ENCODE measurements at places on chromosomes 7 and 10.

DNA sequence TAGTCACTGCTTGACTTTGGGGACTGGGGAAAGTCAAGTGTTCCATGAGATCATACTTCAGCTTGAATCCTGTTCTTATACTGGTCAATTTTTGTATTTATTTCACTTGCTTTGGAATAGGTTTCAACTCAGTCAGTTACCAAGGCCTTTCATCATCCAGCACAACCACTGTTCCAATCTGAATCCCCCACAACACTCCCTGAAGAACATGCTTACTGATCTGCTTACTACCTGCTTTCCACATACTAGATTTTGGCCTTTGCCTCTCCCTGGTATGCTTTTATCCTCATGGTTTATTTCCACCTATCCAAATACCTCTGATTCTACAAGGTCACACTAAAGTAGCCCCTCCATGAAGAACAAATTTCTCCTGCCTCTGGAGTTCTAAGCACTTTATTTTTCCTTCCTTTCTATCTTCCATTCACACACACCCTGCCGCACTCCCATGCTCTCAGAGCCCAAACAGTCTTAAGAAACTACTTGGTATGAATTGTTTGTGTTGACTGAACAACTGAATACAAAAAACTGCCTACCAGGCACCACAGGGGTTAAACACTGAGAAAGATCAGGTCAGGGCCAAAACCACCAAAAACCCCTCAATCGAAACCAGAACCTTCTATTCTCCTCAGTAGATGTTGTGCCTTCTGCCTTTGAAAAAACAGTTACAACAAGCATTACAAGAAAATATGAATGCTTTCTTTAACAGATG is 178.1 kb downstream of the AVL9 start:
- DNase-seq = no peak

DNA sequence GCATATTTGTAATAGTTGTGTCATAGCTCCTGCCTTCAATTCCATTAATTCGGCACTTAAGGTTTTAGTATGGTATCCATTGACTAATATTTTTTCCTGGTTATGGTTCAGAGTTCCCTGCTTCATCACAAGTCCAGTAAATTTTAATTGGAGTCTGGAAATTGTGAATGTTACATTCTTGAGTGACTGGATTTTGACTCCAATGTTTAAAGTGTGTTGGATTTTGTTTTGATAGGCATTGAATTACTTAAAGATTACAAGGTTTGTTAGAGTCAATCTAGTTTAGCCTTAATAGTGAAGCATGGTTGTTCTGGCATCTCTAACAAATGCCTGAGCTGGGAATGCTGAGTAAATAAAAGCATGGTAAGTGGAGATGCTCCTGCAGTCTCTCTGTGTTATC is 326.6 kb upstream of the IGFBP3 start:
- DNase-seq = no peak

- DNase-seq = peak; percentile 72
These were observed 21.6 kb upstream of the LIMK1 start for GRCh38 chr7:74061840-74062539.

- DNase-seq = no peak
These were observed 224.3 kb downstream of the POU6F2 start for GRCh38 chr7:39202041-39202440.

DNA sequence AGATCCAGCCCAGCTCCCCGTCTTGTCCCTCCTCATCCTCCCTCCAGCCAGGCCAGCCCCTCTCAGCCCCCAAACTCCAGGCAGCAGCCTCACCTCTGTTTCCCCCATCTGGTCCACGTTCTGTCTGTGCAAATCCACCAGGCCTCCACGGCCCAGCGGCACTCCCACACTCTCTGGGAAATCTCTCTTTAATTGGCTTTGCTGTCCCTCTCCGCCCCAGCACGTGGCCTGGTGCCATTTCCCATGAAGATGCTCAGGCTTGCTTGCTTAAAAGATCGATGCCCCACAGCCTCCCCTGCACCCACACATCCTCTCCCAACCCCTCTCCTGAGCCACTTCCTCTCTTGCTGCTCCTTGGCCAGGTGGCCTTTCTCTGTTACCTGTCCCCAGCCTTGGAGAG is 39.3 kb downstream of the PRF1 start:
- no peak for DNase-seq

GRCh38 chr10:1241973-1242935 is 186.1 kb downstream of the WDR37 start:
- DNase-seq = no peak

- DNase-seq = no peak
These were observed 14.9 kb downstream of the CHST3 start for GRCh38 chr10:71978988-71979691.

- DNase-seq = no peak
These were observed 28.8 kb upstream of the ICA1 start for GRCh38 chr7:8290645-8291308.

DNA sequence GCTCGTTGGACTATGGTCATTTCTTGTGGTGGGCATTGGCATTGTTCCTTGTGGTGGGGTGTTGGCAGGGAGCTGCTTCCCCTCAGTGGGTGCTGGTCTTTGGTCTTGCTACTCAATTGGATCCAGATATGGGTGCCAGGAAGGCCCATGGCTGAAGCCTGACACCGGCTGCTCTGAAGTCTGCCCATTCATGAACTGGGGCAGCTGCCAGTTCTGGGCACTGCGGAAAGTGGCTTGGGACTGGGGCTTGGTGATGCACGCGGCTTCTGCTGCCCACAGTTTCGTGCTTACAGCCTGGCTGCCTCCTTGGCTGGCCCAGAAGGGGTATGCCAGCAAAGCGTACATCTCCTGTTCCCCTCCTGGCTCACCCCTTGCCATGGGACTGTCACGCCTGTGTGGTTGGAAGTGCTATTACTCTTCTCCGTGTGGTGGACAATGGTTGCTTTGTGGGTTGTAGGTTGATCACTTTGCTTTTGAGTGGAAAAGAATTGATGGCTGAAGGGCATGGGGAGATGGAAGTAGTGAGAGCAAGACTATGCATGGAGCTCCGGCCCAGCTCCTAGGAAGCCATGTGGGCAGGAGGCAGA is 54.7 kb downstream of the ADAMTS14 start:
- DNase-seq = no peak

DNA sequence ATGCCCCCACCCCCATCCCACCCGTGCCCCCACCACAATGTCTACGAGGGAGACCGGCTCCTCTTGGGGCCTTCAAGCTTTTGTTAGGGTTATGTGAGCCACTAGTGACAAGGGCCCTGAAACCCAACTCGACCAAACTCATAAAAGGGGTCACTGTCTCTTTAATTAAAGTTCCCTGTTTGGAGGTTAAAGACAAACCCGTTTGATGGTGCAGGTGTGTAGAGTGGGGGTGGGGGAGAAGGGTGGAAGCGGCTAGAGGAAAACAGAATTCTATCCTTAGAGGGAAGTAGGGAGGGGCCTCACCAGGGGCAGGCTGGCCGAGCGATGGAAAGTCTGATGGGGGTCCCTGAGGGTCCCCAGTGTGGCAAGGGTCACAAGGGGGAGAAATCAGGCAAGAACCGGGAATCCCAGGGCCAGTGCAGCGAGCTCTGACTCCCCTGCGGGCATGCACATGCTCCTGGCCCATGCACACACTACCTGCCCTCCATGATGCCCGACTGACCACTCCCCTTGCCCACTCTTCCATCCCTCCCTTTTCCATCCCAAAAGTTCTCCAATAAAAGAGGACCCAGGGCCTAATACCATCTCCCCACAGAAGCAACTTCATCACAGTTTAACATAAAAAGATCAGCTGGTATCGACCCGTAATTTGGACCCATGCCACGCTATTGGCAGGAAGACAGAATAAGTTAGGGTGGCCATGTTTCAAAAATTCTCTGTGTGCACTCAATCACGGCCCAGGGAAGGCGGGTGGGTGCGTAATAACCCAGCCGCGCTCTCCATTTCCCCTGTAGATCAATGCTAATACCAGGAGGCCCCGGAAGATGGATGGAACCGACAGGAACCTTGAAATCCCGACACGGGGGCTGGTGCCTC is 35.9 kb upstream of the SLF2 start:
- DNase-seq = no peak

DNA sequence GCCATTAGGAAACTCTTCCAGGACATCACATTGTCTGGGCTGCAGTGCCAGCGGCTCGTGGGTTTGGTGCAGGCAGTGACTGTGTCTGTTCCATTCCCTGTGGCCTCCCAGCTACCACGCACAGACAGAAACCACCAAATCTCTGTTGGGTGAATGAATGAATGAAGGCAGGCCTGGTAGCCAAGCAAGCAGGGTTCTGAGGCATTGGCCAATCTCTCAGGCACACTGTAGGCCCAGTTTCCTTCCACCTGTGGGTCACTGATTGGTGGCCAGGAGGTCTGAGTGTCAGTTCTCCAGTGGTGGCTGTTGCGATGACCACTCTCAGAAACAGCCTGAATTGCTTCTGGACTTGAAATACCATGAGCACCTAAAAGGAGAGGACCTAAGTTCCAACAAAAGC is 59.4 kb upstream of the CTBP2 start:
- no peak for DNase-seq

DNA sequence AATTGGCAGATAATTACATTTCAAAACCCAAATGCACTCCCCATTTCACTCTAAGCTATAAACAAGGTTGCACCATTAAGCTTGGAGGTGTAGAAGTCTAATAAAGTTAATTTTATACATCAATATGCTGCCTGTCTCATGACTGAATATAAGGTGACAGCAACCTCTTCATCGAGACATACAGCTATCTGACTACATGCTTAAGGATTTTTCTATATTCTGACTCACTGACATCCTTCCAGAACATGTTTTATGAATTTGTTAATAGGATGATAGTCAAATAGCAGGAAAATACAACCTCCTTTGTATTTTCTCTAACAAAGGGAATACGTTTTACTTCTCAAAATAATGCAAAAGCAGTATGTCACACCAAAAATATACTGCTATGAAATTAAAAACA is 76.6 kb downstream of the NRBF2 start:
- DNase-seq = no peak

- DNase-seq = no peak
These were observed 85.8 kb downstream of the TNS3 start for GRCh38 chr7:47496056-47496665.

- DNase-seq = no peak
These were observed 874 bp upstream of the BAMBI start for GRCh38 chr10:28676326-28676967.

GRCh38 chr10:34753014-34753757 is 61.9 kb downstream of the PARD3 start:
- no peak for DNase-seq

DNA sequence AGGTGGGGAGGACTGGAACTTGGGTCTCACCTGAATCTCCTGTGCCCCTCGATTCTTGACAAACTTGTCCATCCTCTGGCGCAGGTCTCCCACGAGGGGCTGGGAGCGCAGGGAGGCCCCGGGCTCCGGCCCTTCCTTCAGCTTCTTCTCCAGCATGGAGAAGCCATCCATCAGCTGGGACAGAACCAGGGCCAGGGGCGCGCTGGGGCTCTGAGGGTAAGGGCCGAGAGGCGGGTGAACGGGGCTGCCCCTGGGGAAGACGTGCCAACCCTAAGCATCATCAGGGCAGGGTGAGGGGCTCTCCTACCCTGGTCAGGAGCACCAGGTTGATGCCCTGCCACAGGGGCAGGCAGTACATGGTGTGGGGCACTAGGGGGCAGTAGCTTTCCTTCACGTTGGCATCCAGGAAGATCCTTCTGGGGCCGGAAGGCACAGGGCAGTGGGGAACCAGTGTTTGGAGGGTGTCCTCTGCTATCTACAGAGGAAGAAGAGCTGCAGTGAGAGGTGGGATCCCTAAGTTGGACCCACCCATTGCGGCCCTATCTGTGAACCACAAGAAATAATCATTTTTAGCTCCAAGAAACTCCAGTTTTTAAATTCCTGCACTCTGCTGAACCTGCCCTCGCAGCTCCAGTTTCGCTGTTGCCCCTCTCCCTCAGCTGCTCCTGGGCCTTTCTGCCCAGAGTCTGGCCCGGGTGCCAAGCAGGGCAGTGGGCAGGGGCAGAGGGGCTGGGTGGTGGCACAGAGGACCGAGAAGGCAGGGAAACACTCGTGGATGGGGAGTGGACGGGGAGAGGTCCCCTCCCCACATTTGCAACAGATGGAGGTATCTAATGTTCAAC is 10.8 kb upstream of the PYROXD2 start:
- peak; percentile 72 for DNase-seq

- peak; percentile 85 for DNase-seq
These were observed 1.0 kb downstream of the HSPB1 start for GRCh38 chr7:76303202-76304147.

DNA sequence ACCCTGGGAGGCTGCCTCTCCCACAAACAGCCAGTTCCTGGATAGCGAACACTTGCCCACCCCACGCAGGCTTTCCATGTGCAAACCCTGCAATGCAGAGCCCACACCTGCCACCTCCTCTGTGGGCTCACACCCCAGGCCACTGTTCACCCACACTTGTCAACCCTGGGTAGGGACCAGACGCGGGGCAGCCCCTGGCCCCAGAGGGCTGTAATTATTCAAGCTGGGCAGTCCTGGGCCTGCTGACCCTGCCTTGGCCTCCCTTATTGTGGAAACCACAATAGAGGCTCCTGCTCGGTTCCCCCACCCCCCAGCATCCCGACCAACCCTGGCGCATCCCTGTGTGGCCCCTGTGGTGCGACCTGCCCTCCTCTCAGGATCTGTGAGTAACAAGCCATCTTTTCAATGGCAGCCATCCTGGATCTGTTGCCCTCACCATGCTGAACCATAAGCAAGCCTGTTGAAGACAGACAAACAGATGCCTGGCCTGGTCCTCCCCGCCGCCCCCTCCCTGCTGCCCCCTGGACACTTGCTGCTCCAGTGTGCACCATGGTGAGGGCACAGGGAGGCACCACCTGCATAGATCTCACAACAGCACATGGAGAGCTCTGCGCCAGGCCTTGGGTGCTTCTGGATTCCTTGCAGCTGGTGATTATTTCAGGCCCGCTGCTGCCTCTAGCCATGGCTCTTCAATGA is 15.8 kb upstream of the UBE3C start:
- no peak for DNase-seq

- no peak for DNase-seq
These were observed 269.2 kb downstream of the ZWINT start for GRCh38 chr10:56091872-56092271.

GRCh38 chr10:131548176-131548575 is 236.7 kb upstream of the TCERG1L start:
- DNase-seq = no peak

DNA sequence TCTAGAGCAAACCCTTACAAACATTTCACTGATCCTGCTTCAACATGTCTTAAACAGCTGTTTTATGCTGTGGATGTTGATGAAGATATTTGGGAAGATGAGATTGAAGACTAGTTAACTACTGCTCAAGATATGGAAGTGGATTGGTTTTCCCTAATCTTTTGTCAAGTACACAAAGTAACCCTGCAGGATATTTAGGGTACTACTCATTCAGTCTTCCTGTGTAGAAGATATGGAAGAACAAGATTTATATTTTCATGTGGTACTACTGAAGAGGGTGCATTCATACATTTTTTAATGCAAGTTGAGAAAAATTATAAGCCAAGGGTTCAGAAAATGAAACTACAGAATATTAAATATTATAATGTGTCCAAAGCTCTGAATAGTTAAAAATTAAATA is 18.3 kb upstream of the TMEM140 start:
- DNase-seq = no peak

DNA sequence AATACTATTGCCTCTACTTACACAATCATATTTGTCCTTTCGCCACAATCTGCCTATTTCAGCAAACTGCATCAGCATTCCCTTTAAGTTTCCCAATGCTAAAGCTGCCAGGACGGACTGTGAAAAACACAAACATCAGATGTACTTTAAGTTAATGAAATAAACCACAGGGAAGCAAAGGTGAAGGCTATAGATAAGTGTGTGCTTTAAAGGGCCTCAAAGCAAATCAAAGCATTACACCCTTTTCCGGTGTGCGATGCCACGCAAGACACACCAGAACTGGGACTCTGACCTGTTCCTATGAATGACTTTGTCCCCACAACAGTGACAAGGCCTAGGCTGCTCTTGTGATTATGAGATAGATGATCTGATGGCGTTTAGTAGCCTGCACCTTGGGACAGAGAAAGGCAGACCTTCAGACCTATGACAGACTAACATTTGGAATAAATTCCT is 23.4 kb downstream of the SLC26A3 start:
- no peak for DNase-seq
